Endothelial cell of coronary artery (primary cell): ENCODE measurements at places on chromosomes 6 and 20. TPM values are rescaled to one million over a fixed set of nuclear protein-coding genes. Genes with fewer than 3 reads are reported as not detected.

The PCSK2 gene
- not detected in 2 replicates for total RNA-seq

The SYNGAP1 gene
- 1.6 and 2.2 TPM in 2 replicates for total RNA-seq

The SIRPA gene
- total RNA-seq = 12.2 and 14.4 TPM in 2 replicates

The HLA-DRA gene
- not detected in 2 replicates for total RNA-seq

The ITPR3 gene
- total RNA-seq = 45.8 and 54.4 TPM in 2 replicates

The OR2J3 gene
- not detected in 2 replicates for total RNA-seq

The TRIM31 gene
- not detected in 2 replicates for total RNA-seq

The C6orf15 gene
- total RNA-seq = not detected in 2 replicates

The ADGRF4 gene
- 0.09 TPM in 1 of 2 replicates, not detected in the other for total RNA-seq

The OTOR gene
- total RNA-seq = not detected in 2 replicates

The GJA10 gene
- not detected in 2 replicates for total RNA-seq

The RAB23 gene
- total RNA-seq = 14.7 and 18.7 TPM in 2 replicates

The TSPO2 gene
- not detected in 2 replicates for total RNA-seq

The ZKSCAN3 gene
- total RNA-seq = 3.9 and 6.1 TPM in 2 replicates

The ULBP2 gene
- 6.9 and 14.0 TPM in 2 replicates for total RNA-seq

The ESR1 gene
- total RNA-seq = under 0.01 TPM in 1 of 2 replicates, not detected in the other

The KIZ gene
- 4.1 and 7.1 TPM in 2 replicates for total RNA-seq

The HMGCLL1 gene
- total RNA-seq = under 0.01 TPM in 1 of 2 replicates, not detected in the other

The INSM1 gene
- not detected in 2 replicates for total RNA-seq

The IMPG1 gene
- total RNA-seq = not detected in 2 replicates

The TNXB gene
- total RNA-seq = 0.36 and 1.5 TPM in 2 replicates

The HTR1E gene
- total RNA-seq = not detected in 2 replicates

The ERVFRD-1 gene
- total RNA-seq = not detected in 2 replicates

The MOCS1 gene
- 9.3 and 14.7 TPM in 2 replicates for total RNA-seq

The BMP7 gene
- not detected in 2 replicates for total RNA-seq

The SUMO4 gene
- 1.1 and 1.8 TPM in 2 replicates for total RNA-seq

The SAMD5 gene
- total RNA-seq = 0.28 and 1.2 TPM in 2 replicates

The PCK1 gene
- total RNA-seq = not detected in 2 replicates

The EEF1A2 gene
- 1.0 and 2.0 TPM in 2 replicates for total RNA-seq

The PPP2R5D gene
- total RNA-seq = 35.8 and 38.1 TPM in 2 replicates

The BEND6 gene
- total RNA-seq = 1.1 and 1.7 TPM in 2 replicates

The TBC1D22B gene
- total RNA-seq = 5.0 and 8.9 TPM in 2 replicates

The C20orf202 gene
- total RNA-seq = 0.09 TPM in 1 of 2 replicates, not detected in the other

The RNF182 gene
- total RNA-seq = under 0.01 TPM in 2 replicates

The FAM217A gene
- not detected in 2 replicates for total RNA-seq

The SLC17A3 gene
- not detected in 2 replicates for total RNA-seq

The RIPPLY2 gene
- total RNA-seq = not detected in 2 replicates

The EPB41L1 gene
- 4.2 and 17.8 TPM in 2 replicates for total RNA-seq
